Stimulated activated naive CD8-positive, alpha-beta T cell treated with anti-CD3 and anti-CD28 coated beads, Interleukin-15, Interleukin-2, amounts not matched to agents 100 U/mL and 50 U/mL, for 24 hours (primary cell): ENCODE measurements at places on chromosomes 2 and 18.

DNA sequence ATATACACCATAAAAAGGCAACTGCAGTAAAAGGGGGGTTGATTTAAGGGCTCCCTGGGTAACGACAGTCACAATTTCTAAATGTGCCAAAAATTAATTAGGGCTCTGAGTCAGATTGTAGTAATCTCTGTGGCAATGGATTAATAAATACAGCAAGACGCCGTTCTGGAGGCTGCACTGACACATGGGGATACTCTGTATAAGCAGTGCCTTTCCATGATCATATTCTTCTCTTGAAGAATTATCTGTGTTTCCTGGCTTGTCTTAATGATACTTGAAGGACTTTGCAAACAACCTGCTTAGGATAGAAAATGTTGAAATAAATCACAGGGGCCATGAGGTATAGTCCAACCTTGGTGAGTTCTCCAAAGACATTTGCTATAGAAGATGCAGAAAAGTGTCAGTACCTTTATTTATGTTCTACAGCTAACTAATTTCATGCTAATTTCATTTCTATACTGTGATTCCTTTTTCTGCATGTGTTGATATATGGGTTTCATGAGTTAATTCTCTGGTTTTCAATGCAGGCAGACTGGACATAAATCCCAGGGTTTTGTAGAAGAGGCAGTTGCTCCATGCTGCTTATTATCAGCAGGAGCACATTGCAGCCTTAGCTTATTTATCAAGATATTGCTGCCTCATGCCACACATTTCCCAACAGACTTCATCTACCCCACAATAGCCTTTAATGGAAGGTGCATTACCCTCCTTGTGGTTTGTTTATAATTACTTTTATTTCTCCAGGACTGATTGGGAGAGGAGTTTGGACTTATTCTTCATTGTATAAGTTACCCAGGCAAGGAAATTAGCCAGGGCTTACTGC is 54.8 kb downstream of the HNMT start:
- DNase-seq = no peak

DNA sequence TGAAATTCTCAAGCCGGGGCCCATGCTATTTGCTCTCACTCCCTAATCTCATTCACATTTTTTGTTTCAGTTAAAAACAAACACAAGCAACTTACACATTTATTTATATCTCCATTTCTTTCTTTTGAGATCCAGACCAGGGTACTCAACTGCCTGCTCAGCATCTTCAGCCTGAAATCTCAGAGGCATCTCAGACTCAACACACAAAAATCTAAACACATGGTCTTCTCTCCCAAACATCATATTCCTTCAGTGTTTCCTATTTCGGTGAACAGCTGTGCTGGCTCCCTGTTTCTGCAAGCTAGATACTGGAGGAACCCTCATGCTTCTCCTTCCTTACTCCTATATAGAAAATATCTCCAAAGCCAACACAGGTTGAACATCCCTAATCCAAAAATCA is 11.3 kb upstream of the RTTN start:
- no peak for DNase-seq

DNA sequence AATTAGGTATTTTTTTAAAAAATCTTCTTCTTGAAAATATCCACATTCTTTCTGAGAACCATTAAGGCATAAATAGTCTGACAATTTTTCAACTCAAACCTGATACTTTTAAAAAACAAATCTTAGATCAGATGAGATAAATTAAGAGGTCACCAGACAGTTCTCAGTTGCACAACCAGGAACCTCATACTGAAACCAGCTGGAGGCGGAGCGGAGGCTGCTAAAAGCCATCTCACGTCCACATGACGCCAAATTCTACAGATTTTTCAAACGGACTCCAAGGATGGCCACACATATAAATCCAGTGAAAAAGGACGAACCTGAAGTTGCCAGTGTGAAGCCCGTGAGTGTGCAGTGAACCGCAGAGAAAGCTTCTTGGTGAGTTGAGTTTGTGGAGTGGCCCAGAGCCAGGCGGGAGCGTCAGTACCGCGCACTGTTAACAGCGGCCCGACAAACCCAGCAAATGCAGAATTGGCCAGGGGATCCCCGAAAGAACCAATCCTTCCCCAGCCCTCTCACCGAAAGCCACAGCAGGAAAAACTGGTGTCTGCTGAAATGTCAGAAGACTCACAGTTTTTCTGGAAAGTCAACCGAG is 53.1 kb upstream of the BBS5 start:
- DNase-seq = no peak

GRCh38 chr2:233990261-233990798 is 60.2 kb upstream of the SPP2 start:
- peak; percentile 43 for DNase-seq

DNA sequence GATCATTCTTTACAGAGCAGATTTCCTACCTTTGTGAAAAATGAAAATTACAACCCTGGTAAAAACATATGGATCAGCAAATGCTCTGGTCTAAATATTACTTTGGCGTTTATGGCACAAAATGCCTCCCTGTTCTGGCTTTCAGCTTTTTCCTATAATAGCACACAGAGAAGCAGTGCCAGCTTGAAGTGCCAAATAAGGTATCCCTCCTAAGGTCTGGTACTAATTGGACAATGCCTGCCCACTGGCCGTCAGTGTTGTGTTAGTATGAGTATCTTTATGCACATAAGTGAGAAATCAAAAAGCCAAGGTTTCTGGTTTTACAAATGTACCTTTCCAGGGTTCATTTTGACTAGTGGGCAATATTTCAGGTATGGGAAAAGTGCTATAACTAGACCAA is 1293.7 kb upstream of the FAM98A start:
- no peak for DNase-seq

GRCh38 chr18:7447318-7448028 is 119.6 kb upstream of the PTPRM start:
- DNase-seq = no peak

- no peak for DNase-seq
Measured at GRCh38 chr18:11521853-11522252, 87.5 kb upstream of the SLC35G4 start.

DNA sequence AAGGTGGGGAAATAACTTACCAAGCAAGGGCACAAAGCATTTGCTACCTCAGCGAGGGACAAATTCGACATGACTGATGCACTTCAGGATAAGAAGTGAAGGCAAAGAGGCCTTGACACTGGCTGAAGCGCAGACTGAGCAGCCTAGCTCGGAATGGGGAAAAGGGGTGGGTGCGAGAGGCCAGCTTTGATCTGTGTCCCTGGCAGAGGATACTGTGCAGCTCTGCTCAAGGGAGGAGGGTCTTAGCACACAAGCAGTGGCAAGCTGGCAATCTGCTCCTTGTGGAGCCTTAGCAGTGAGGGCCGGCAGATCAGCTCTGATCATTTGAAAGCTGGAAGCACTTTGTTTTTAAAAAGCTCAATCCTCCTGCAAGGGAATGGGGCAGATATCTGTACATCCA is 222.3 kb downstream of the ZBTB7C start:
- no peak for DNase-seq
